ENCODE measurements at places on chromosomes 13 and 19. TPM values are rescaled to one million over a fixed set of nuclear protein-coding genes. Genes with fewer than 3 reads are reported as not detected.

The ZNF829 gene
- total RNA-seq, result 4.6 TPM

The CNN1 gene
- 8.4 TPM for total RNA-seq

The MBD3L1 gene
- total RNA-seq, result not detected

The ODAD3 gene
- total RNA-seq, result 0.36 TPM

The ZNF730 gene
- total RNA-seq, result 1.3 TPM

The KLK14 gene
- not detected for total RNA-seq

The USE1 gene
- 18.2 TPM for total RNA-seq
